ENCODE measurements at places on chromosomes 11 and 22.

DNA sequence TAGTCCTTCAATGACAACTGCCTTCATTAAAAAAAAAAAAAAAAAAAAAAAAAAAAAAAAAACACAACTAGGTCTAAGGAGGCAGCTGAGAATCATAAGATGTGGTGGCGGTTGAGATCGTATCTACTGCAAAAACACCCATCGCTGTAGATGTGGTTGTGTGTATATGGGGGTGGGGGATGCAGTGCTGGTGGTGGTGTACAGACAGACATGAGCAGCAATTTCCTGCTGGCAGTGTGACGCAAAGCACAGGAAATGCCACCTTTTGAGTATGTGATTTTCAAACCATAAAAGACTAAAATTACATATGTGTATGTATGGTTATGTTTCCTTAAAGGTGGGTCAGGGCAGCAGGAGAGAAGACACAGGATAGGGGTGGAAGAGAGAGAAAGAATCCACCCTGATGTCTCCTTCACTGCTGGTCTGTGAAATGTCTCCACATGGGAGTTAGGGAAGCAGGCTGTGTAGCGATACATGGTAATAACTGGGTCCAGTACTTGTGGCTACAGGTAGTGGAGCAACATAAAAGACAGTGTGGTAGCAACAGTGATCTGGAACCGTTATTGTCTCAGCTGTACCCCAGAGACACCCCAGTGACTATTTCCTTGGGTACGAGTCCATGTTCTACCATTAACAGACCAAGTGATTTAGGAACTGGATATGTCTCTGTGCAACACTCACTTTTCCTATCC lies 57.9 kb downstream of the SYTL2 start:
- no peak for DNase-seq

- no peak for DNase-seq
Measured at GRCh38 chr22:42695294-42695693, 25.4 kb downstream of the A4GALT start.

DNA sequence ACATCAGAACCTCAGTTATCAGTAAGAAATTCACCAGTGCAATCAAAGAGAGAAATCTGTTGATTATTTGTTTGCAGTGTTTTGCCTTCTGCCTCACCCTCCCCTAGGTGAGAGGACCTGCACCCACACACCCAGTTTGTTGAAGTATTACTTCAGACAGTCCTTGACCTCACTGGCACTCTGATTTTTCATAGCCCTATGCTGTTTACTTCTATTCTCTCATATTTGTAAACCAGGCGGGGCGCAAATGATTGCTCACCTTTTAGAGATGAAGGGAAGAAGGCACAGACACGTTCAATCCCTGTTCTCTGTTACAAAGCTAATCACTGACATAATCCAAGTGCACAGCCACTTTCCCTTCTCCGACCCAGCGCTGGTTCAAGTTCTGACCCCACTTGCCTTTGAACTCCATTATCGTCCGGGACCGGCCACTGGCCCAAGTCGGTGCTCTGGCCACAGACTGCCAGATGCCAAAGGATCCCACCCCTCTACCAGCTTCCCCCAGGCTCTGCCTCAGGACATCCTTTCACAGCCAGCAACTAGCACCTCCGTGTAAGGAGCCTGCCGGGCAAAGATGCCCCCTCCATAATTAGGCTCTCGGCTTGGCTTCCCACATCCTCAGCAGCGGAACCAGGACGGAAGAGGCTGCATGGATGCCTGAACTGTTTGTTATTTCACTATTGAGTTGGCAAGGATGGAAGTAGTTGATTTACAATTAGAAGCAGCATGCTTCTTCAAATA lies 1.7 kb downstream of the ETS1 start:
- DNase-seq = no peak

- DNase-seq = no peak
Measured at GRCh38 chr11:86117001-86117711, 48.3 kb upstream of the PICALM start.

GRCh38 chr11:43504316-43504950 lies 145.7 kb downstream of the TTC17 start:
- no peak for DNase-seq

DNA sequence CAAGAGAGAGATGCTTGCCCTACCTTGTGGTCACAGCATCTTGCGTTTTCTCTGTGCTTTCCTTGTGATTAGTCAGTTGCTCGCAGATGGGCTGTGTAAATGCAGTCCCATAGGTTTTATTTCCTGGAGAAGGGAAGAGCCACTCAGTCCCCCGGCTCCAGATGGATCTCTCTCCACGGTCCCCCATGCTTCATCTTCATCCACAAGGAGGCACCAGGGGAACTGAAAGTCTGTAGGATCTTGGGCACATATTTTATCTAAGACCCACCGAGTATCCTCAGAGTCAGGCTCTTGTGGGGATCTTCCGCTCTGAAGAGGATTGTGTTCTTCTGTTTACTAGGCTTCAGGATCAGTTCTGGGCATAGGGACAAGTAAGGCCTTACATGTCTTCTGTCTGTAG lies 66.8 kb upstream of the E2F8 start:
- no peak for DNase-seq

- DNase-seq = no peak
Measured at GRCh38 chr22:48478124-48478523, 1349.5 kb downstream of the BRD1 start.

GRCh38 chr11:36186340-36187175 lies 102.7 kb downstream of the COMMD9 start:
- no peak for DNase-seq

DNA sequence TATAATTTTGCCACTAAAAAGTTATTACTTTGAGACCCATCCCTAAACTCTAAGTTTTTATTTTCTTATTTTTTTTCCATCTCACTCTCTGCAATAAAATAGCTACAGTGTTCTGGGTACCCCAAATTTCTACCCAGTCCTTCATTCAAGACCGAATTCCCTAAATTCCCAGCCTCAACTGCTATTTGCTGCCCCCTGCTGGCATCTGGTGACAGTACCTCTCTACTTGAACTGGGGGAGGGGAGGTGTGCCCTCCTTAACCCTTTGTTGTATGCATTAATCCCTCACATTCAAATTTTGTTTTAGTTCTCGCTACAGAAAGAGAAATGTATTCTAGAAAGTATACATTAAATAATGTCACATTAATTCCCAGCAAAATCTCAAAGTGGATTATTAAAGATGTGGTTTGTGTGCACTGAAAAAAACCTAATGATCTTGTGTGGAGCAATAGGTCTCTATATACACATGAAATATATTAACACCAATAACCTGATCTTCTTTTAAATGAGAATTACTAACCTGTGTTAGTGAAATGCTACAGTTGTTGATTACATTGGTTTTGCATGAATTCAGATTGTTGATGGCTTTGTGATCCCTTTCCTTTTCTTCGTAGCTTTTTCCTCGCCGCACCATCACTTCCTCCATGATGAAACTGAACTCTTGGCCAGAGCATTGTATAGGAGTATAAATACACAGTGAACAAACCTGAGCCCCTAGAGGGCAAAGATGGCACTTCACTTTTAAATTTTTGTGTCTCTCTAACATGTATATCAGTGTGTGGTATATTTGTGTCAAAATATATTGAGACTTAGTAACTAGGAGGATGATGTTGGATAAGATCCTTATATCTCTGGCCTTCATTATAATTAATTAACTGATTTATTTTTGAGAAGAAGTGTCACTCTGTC lies 590.0 kb downstream of the METTL15 start:
- no peak for DNase-seq

DNA sequence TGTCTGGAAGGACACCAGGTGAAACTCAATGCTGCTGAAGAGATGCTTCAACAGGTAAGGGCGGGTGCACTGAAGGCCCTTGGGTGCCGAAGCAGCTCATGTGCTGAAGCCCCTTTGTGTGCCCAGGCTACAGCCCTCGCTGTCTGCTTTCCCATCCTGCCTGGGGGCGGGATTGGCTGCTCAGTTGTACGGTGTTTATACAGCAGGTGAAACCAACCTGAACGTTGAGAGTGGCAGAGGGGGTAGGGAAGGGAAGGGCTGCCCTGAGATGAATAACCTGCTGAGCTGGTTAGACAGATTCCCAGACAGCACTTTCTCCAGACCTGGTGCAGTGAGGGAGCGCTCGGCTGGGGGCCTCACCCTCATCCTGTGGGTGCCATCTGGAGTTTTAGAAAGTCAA lies 75.7 kb downstream of the CYB5R2 start:
- DNase-seq = no peak

- no peak for DNase-seq
Measured at GRCh38 chr22:22721681-22722354, 77.4 kb downstream of the GGTLC2 start.

DNA sequence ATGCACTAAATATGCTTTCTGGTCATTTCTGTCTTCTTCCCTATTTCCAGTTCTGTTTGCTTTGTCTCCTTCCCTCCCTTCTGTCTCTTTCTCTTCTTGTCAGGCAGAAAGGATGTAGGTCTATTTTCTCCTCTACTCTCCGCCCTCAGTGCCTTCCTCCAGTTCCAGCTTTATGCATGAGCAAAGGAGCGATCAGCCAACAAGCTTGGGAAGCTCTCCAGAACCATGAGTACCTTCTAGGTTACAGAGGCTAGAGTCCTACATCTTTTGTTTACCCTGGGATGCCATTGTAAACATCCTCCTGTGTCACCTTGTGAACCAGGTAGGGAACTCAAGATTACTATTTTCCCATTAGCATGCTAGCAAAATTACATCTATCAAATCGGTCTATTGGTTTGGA lies 7.9 kb upstream of the SPON1 start:
- no peak for DNase-seq

DNA sequence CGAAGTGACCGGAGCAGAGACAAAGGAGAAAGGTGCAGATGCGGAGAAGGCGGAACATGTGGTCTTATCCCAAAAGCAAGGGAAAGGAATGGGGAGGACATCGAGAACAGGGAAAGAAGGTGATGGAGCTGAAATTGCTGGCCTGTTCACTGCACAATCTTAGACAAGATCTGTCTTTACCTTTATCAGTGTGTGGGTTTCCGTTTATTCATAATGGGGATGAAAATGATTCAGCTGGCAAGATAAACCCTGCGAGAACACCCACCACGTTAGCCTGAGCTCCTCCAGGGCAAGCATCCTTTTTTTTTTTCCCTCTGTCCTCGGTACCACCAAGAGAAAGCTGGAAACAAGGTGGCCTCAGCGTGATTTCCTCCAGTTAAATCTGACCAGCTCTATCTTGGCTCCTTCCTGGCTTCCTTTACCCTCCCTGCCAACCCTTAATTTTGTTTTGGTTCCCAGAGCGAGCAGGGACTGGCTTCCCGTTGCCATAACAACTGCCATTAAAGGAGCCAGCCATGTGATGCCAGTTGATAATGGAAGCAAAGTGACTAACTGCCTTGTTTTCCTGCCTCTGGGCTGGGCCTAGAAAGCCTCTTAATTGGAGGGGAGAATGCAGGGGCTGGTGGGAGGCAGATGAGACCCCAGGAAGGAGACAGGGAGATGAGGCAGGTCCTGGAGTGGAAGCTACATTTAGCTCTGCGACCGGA lies 4.2 kb downstream of the SGSM1 start:
- no peak for DNase-seq

DNA sequence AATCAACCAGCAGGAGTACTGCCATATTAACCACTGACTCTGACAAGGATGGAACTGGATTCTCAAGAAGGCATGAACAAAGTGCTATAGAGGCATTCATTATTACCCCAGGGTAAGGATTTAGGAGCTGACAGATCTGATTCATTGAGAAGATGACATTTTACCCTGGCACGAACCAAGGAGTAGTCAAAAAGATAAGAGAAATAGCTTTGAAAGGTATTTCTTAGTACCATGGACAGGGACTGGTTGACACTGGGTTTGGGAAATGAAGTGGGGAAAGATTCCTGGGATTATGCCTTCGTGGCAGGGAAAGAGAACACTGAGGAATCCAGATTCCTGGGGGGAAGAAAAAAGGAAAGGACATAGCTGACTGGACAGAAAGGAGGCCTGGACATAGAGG lies 5.1 kb upstream of the SAAL1 start:
- DNase-seq = no peak

GRCh38 chr11:27174021-27174420 lies 133.4 kb downstream of the BBOX1 start:
- DNase-seq = no peak

DNA sequence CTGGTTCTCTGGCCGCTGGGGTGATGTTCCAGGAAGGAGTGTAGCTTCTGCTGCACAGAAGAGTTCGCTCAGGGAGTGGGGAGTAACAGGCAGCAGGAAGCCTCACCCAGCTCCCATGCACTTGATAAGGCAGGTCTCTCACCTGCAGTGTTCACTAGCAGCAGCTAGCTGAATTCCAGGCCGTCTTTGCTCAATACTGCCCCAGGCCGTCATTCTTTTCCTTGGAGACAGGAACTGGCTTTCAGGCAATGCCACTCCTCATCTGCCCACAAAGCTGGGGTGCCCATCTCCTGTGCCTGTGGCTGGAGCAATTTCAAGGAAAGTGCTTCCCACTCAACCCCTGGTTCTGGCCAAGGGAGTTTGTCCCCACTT lies 66.1 kb downstream of the ARHGAP42 start:
- DNase-seq = no peak

DNA sequence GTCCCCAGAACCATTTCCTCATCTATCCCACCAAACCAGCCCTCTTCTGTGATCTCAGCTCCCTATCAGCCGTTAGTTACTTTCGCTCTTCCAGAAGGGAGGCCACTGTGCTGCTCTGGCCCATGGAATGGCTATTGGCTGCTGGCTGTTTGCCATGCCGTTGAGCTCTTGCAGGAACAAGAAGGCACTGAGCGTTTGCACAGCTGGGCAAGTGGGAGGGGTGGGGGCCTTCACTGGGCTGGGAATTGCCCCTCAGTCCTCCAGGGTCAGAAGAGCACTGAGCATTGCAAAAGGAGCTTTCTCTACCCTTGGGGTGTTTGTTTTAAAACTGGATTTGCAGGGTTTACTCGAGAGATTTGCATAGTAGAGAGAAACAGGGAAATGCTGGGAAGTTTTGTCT lies 129.0 kb upstream of the PARVA start:
- DNase-seq = no peak

- no peak for DNase-seq
Measured at GRCh38 chr11:110645253-110645652, 67.0 kb downstream of the ARHGAP20 start.

- no peak for DNase-seq
Measured at GRCh38 chr11:23990346-23991164, 506.3 kb upstream of the LUZP2 start.

DNA sequence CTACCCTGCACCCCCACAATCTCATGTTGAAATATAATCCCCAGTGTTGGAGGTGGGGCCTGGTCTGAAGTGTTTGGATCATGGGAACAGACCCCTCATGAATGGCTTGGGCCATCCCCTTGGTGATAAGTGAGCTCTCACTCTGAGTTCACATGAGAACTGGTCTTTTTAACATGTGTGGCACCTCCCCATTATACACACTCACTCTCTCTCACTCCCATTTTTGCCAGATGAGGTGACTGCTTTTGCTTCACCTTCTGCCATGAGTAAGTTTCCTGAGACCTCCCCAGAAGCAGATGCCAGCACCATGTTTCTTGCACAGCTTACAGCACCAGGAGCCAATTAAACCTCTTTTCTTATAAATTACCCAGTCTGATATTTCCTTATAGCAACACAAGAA lies 32.1 kb upstream of the DRD2 start:
- no peak for DNase-seq

GRCh38 chr11:45665933-45666647 lies 668 bp upstream of the CHST1 start:
- DNase-seq = no peak

- no peak for DNase-seq
Measured at GRCh38 chr22:46929046-46929709, 166.7 kb downstream of the TBC1D22A start.

GRCh38 chr11:128483211-128483788 lies 104.1 kb downstream of the ETS1 start:
- no peak for DNase-seq

- DNase-seq = no peak
Measured at GRCh38 chr11:74011360-74012073, 2.6 kb upstream of the UCP3 start.

GRCh38 chr11:88414981-88415413 lies 77.5 kb upstream of the CTSC start:
- no peak for DNase-seq

Measured in Panc1 (cell line).